ENCODE measurements at places on chromosomes 16 and 17.

DNA sequence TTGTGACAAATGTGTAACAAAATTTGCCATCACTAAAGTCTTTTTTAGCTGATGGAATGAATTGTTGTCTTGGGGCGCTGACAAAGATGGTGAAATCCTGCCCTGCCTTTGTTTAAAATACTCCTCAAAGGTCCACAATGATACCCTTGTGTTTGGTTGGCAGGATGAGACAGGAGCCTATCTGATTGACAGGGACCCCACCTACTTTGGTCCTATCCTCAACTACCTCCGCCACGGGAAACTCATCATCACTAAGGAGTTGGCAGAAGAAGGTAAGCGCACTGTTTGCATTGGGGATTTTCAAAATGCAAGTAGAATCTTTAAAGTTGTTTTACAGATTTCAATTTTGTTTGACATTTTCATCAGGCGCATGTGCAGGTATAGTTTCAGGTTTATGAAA is 2.0 kb downstream of the KCTD2 start:
- DNase-seq: no peak

- DNase-seq: no peak
Measured at GRCh38 chr17:12627177-12627629, 38.5 kb upstream of the MYOCD start.

DNA sequence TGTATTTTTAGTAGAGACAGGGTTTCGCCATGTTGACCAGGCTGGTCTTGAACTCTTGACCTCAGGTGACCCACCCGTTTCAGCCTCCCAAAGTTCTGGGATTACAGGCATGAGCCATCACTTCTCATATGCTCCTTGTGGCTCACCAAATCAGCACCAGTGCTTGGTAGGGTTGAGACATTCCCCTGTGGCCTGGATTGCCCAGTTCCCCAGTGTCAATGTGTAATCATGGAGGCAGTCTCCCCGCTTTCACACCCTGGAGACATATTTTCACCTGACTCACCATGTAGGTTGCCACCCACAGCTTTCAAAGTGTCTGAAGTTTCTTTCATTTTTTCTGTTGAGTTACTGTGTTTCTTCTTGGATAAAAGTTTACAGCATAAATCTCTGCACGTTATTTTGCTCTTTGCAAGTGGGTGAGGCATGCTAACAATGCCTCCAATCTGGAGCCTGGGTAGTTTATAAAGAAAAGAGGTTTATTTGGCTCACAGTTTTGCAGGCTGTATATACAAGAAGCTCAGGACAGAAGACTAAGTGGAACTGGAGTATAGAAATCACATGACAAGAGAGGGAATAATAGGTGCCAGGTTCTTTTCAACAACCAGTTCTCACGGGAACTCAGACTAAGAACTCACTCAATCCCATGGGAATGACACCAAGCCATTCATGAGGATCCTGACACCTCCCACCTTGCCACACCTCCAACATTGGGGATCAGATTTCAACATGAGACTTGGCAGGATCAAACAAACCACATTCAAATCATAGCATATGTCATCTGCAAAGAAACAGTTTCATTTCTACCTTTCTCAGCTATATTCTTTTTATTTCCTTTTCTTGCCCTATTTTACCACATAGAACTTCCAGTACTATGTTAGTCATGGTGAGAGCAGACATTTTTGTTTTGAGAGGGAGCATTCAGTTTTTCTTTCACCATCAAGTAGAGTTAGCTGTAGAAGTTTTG is 113.2 kb downstream of the PHKB start:
- DNase-seq: no peak

GRCh38 chr17:2023256-2023655 is 1.9 kb downstream of the RTN4RL1 start:
- no peak for DNase-seq

GRCh38 chr16:65125871-65126270 is 4.0 kb upstream of the CDH11 start:
- DNase-seq: no peak

DNA sequence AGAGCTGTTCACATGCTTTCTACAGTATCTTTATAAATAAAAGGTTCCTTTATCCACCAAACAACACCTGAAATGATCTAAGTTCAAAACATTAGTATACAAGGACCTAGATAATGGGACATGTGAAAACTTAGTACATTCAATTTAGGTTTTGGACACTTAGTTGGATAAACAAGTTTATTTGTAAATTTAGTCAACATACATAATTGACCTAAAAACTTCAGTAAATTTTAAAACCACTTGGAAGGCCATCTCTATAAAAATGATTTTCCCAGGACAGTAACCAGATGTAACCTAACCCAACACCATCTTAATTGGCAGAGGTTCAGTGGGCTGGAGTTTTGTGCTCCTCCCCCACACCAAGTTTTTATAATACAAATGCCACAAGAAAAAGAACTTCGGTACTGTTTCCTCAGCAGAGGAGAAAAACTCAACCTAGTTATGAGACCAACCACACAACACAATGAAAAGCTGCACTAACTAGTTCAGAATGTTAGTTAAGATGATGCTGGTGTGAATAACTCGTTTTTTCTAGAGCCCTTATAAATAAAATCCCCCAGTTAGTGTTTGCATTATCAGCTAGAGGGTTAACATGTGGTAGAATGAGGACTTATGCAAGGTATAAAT is 7.2 kb upstream of the UNK start:
- DNase-seq: no peak

DNA sequence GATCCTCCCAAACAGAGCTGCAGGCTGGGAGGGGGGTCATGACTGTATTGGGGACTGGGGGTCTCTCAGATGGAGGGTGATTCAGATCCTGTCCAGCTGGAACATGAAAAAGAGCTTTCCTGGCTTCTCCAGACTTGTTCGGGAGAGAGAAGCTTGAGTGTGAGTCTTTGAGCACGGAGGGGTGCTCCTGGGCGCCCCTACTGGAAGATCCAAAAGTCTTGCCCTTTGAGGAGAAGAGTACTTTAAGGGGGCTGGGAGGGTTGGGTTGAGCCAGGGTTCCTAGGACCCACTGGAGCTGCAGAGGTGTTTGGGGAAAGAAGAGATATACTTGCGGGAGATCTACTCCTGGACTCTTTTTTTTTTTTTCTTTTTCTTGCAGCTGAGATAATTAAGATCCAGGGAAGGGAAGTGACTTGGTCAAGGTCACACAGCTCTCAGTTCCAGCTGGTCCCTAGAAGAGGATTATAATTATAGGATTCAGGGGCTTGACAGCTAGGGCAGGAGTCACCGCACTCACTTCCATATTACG is 8.4 kb downstream of the RARA start:
- no peak for DNase-seq

GRCh38 chr17:36128411-36128978 is 24.9 kb downstream of the CCL4 start:
- no peak for DNase-seq

DNA sequence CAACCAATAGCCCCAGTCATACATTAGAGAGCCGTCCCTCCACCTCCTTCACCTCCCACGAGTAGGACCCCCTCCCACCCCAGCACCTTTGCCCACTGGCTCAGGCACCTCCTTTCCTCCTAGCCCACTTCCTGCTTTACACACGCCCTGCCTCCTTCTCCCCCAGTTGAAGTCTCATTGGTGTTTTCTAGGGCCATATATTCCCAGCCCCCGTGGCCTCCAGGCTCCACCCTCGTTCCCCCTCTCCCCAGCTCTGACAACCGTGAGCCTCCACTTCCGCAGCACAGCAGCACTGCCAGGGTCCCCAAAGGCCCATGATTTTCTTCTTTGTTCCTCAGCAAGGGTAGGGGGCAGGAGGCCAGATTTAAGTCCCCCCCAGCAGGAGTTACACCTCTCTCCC is 340.3 kb upstream of the TNRC6C start:
- no peak for DNase-seq

- DNase-seq: no peak
Measured at GRCh38 chr16:19116711-19117449, 3.1 kb downstream of the ITPRIPL2 start.

- DNase-seq: no peak
Measured at GRCh38 chr17:6901086-6901485, 69.6 kb upstream of the TEKT1 start.

DNA sequence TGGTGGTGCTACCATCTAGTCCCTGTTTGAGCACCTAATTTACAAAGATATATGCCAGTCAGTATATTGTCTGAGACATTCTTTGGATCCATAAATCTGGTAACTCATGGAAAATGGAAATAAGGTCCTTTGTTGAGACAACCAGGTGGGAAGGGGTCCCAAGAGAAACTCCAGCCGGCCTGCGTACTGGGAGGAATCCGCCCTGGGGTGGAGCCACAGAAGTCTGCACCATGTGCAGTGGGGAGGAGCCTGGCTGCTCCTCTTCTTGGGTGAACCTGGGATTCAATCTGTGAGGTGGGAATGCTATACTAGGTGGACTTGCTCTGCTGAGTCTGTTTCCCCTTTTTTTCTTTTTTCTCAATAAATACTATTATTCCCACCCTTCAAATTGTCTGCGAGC is 339.2 kb upstream of the TNRC6C start:
- no peak for DNase-seq

- DNase-seq: peak; percentile 57
Measured at GRCh38 chr16:17476414-17477259, 5.9 kb upstream of the XYLT1 start.

DNA sequence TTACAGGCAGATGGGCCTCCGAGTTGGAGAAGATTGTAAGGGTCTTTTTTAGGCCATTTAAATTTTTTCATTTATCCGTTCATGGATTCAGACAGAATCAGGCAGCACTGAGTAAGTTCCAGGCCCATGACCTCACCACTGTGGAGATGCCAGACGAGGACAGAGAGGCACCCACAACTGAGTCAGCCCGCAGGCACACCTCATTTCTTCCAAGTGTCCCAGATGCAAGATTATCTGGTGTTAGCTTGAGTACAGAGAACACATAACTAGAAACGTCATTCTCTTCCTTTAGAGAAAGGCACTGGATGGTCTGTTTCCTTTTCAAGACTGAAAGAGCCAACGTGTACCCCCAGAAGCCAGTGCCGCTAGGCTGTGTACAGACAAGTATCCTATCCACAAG is 16.9 kb downstream of the CLEC16A start:
- DNase-seq: no peak

- no peak for DNase-seq
Measured at GRCh38 chr16:87556941-87557459, 45.3 kb upstream of the JPH3 start.

GRCh38 chr17:64115822-64116534 is 14.0 kb downstream of the ERN1 start:
- no peak for DNase-seq

GRCh38 chr17:14826358-14826757 is 438.8 kb downstream of the PMP22 start:
- no peak for DNase-seq

- no peak for DNase-seq
Measured at GRCh38 chr17:77651988-77652387, 306.5 kb upstream of the TNRC6C start.

- peak; percentile 72 for DNase-seq
Measured at GRCh38 chr17:57338257-57338914, 82.1 kb downstream of the MSI2 start.

DNA sequence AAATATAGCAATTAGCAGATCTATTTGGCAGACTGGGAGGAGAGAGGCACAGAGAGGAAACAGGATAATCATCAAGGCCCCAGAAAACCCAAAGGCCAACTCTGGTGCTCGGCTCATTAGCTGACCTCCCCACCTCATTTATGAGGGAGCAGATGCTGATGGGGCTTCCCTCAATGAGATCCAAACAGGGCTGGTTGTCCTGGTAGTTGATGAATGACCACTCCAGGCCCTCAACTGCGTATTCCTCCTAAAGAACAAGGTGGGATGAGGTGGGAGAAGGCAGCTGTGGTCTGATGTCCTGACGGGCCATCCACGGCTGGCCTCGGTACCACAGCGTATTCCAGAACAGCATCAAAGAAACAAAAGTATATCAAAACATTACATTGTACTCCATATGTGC is 20.8 kb downstream of the ZNHIT3 start:
- no peak for DNase-seq

GRCh38 chr16:80903616-80904015 is 99.2 kb upstream of the CDYL2 start:
- no peak for DNase-seq

- DNase-seq: no peak
Measured at GRCh38 chr17:37361543-37361942, 14.2 kb upstream of the C17orf78 start.

DNA sequence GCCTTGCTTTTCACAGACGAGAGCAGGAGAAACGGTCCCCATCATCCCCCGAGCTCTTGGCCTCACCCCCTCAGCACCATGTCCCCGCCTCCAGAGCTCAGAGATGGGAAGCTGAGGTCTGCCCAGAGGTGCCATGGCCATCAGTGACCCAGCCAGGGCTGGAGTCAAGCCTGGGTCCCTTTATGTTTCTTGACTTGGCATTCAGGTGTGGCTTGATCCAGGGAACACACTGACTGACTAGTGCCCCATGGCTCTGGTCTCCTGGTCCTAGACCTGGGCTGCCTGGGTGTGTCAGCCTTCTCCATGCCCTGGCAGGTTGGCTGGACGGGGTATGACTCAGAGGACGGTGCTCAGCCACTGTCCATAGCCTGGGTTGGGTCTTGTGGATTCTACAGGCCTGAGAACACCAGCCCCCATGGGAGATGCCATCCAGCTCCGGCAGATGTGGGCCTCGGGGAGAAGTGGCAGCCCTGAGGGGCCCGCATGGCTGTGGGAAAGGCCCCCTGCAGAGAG is 54.2 kb downstream of the ZFPM1 start:
- no peak for DNase-seq

- DNase-seq: no peak
Measured at GRCh38 chr16:54774768-54775167, 155.9 kb upstream of the IRX5 start.

GRCh38 chr17:65627891-65628643 is 66.6 kb upstream of the AXIN2 start:
- no peak for DNase-seq

DNA sequence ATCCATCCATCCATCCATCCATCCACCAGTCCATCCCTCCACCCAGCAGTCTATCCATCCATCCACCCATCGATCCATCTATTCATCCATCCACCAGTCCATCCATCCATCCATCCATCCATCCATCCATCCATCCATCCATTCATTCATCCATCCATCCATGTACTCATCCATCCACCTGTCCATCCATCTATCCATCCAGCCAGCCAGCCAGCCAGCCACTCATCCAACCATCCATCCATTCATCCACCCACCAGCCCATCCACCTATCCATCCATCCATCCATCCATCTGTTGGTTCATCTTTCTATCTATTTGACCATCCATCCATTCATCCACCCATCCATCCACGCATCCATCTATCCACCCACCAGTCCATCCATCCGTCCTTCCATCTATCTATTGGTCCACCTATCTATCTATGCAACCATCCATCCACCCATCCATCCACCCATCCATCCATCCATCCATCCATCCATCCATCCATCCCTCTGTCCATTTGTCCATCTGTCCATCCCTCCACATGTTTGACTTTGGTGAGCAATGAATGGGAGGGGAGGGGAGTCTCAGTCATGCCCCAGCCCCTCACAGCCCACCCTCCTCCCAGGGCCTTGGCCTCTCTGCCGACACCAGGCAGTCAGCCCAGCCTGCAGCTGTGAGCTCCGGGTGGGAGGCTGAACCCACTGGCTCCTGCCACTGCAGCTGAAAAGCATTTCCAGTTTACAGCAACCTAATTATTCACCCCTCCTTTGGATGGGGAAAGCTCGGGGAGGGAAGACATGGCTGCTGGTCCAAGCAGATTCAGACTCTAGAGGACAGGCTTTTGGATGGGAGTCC is 38.1 kb upstream of the SSTR5 start:
- DNase-seq: no peak

All from GDM1 (cell line).